CD14-positive monocyte (primary cell): ENCODE measurements at places on chromosomes 12 and 14.
A peak's percentile ranks its signal among the peaks of the same experiment; 100 is the strongest.

GRCh38 chr12:22408610-22409376, 74.3 kb upstream of the ST8SIA1 start:
- DNase-seq: no peak

- DNase-seq: no peak
Measured at GRCh38 chr14:83485591-83485990, 1951.9 kb upstream of the SEL1L start.

- DNase-seq: peak; percentile 75
Measured at GRCh38 chr12:124599074-124599999, 31.9 kb upstream of the NCOR2 start.

DNA sequence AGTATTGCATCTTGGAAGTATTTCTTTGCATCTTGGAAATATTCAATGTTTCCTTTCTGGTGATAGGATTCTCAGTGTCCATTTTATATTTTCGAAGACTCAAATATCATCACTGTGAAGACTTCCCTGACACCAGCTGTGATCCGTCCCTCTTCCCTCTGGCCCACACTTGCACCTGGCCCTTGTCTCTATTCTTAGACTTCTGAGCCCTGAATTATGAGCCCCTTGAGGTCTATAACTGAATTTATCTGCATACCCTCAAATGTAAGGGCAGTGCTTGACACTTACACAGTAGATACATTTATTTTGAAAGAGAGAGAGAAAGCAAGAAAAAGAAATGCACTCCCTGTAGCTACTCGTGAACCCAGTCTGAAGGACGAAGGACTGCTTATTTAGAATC, 376.7 kb downstream of the ZFP36L1 start:
- DNase-seq: no peak

DNA sequence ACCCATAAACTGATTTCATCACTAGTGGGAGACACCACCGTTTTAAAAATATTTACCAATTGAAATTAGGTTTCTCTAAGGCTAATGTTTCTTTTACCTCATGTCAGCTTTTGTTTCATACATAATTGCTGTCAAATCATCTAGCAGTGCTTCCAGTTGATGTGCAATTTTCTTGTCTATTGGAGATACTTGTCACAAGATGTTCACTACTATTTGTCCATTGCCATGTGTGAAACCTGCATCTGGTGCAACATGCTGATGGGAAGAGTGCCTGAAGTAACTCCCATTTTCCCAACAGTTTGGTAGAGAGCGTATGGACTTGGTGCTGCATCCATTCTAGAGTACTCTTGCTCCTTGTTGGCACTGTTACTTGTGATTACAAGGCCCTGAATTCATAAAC, 9.7 kb downstream of the XPOT start:
- DNase-seq: no peak

DNA sequence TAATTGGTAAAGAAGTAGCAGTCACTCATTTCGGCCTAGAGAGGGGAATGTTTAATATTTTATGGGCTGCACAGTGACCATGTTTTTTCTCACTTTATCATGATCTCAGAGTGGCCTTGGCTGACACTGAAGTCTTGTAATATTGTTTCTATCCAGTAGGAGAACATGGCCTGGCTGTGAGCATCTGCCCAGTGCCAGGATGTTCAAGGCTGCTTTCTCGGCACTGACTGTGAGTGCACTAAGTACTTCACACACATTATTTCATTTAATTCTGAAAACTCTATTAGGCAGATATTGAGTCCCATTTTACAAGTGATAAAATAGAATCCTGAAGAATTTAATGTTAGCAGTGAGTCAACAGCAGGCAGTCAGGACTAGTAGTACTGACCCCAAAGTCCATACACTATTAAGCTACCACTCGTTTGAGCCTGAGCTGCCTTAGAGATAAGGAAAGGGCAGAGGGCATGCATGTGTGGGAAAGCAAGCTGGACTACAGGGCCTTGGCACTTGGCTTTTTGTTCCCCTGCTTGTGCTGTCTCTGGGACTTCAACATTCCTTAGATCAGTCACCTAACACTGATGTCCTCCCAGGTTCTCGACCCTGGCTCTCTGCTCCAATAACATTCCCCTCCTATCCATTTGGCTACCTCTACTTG, 42.2 kb upstream of the APPL2 start:
- no peak for DNase-seq

GRCh38 chr12:11837216-11837934, 187.9 kb downstream of the ETV6 start:
- peak; percentile 52 for DNase-seq

GRCh38 chr14:37992499-37992898, 215.2 kb upstream of the SSTR1 start:
- no peak for DNase-seq

GRCh38 chr12:91786499-91787272, 359.0 kb downstream of the BTG1 start:
- DNase-seq: no peak

GRCh38 chr12:47205532-47206449, 126.0 kb upstream of the AMIGO2 start:
- DNase-seq: no peak

DNA sequence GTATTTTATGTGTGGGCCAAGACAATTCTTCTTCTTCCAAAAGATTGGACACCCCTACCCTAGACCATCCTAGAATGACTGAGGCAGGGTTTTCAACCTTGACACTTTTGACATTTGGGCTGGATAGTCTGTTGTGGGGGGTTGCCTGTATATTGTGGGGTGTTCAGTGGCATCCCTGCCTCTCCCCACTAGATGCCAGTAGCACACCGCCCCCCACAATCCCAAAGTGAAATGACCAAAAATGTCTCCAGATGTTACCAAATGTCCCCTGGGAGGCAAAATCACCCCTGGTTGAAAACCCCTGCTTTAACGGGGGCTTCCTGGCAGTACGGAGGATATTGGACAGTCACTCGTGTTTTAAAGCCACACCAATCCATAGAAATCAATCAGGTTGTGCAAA, 219.6 kb downstream of the PHETA1 start:
- DNase-seq: peak; percentile 21

DNA sequence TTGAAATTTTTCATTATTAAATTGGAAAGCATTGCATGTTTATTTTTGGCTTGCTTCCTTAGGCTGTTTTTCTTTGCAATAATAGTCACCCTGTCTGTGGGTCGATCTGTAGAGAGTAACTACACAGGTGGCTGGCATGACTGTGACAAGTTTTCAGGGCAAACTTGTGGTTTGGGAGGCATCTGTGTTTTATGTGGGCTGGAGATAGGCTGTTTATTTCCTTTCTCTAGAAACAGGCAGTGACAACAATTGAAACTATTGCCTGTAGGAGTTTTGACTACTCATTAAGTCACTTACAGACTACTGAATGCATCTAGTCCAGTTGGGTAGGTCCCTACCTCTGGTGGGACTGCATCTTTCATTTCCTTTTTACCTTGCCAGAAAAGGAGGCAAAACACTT, 155.6 kb downstream of the DYRK2 start:
- no peak for DNase-seq

- no peak for DNase-seq
Measured at GRCh38 chr12:109590566-109590965, 17.0 kb downstream of the MVK start.

DNA sequence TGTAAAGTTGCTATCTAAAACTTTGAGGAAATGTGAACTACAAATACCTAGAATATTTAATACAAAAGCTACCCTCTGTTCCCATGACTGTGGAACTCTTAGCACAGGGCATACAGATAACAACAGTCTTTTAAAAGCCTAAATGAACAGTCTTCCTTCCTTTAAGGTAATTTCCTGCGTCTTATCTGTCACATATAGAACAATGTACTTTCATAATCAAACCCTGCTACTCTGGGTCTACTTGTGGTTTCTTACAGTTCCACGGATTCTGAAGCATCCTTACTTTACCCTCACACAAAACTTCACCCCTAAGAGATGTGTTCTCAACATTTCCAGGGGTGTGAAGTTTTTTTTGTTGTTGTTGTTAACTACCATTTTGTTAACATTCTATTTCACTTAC, 5.1 kb downstream of the PKP2 start:
- DNase-seq: no peak

DNA sequence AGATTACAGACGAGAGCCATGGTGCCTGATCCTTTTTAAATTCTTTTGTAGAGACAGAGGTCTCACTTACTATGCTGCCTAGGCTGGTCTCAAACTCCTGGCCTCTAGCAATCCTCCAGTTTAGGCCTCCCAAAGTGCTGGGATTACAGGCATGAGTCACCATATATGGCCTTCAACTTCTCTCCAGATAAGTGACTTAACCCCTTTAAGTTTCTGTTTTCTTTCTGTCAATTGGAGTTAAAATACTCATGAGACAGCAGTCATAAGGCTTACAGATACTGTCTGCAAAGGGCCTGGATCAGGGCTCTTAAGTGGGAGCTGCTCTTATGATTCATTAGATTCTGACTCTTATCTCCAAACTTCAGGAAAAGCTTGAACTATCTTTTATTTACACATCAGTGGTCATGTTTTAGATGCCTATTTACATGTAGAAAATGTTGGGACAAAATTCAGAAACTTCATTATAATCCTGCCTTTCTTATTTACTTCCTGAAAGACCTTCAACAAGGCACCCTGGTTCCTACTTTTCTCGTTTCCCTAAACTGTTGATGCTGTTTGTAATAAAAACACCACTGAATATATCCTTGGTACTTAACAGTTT, 271.5 kb upstream of the TBX3 start:
- no peak for DNase-seq

GRCh38 chr14:55661029-55661428, 81.0 kb downstream of the KTN1 start:
- DNase-seq: no peak

GRCh38 chr12:108342985-108343384, 3.9 kb upstream of the CMKLR1 start:
- no peak for DNase-seq

- DNase-seq: no peak
Measured at GRCh38 chr12:84805474-84805858, 107.1 kb downstream of the SLC6A15 start.

DNA sequence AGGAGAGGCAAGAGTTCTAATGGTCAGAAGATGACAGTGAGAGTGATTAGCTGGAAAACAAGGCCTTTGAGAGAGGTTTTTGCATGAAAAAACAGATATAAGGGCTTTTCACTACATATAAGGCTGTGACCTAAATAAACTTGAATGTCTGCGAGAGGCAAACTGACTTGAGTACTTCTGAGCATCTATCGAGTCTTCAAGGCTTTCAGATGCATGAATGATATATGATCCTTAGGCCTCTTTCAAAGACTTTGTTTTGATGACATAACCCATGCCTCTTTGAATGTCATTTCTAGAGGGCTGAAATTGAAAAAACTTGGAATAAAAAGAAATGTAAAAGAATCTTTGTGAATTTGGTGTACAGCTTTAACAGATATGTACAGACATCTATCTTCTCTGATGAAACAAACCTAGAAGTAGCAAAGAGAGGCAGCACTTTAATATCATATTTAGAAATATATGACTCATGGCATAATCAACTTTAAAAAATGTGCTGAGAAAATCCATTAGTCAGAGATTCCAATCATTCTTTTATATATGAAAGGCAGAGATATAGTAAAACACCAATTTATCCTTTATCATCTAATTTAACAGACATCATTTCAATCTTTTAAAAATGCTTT, 72.6 kb downstream of the PPM1H start:
- DNase-seq: no peak

DNA sequence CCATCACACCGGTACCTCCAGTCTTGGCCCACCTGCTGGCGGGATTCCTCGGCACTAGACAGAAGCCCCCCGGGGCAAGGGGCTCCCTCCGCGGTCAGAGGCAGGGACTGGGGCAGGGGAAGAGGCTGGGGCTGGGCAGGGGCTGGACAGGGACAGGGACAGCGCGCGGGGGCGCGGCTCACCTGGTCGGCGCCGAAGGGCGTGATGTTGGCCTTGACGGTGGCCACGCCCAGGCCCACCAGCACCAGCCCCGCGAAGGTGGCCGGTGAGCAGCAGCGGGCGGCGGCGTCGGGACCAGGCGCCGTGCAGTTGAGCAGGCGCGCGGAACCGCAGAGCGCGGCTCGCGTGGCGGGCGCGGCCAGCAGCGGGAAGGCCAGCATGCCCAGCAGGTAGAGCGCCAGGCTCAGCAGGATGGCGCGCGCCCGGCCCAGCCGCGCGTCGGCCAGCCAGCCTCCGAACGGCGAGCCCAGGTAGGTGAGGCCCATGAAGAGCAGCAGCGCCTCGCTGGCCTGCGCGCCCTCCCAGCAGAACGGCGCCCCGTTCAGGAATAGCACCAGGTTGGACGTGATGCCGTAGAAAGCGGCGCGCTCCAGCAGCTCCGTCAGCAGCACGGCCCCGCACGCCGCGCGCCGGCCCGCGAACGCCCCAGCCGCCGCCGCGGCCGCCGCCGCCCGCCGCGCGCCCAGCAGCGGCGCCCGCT, 392 bp downstream of the SLC15A4 start:
- DNase-seq: no peak

- DNase-seq: no peak
Measured at GRCh38 chr14:33611405-33612196, 339.3 kb downstream of the EGLN3 start.

- DNase-seq: no peak
Measured at GRCh38 chr12:131290255-131290959, 336.7 kb downstream of the ADGRD1 start.

DNA sequence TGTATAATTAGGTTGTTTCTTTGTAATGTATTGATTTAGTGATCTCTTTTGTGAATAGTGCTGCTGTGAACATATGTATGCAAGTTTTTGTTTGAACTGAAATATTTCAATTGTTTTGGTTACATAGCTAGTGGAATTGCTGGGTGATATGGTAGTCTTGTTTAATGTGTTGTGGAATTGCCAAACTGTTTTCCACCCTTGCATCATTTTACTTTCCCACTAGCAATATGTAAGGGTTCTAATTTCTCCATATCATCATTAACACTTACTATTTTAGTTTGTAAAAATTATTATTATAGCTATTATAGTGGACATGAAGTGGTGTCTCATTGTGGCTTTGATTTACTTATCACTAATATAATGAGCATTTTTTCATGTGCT, 5.9 kb downstream of the G2E3 start:
- no peak for DNase-seq

DNA sequence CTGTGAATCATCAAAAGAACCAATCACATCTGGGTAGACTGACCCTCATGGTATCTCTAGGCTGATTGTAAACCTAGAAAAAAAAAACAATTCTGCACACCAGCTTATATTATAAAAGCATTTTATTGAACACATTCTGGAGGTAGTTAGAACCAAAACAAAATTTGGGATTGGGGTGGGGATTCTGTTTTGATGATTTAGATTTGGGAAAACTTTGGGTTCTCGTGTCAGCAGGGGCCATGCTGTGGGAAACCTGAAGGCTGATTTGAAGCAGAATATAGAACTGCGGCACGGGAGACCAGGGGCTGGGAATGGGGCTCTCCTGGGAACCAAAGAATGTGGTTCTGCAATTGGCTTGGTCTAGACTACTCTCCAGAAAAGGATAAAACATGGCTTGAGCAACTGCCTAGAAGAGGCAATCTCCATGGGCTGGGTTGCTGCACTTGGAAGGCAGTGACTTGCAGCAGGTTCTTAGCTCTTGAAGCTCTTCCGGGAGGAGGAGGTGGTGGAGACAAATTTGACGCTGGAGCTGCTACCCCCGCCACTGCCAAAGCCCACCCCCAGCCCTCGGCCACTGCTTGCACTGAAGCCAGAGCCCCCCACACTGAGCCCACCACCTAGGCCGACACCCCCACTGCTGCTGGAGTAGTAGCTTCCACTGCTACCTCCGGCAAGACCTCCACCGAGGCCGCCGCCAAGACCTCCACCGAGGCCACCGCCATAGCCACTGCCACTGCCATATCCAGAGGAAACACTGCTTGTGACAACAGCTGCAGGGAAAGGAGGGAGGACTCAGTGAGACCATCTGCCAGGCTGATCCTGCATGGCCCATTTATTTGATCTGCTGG, 5.5 kb downstream of the KRT5 start:
- no peak for DNase-seq
